ENCODE measurements at places on chromosomes 2 and 18.

GRCh38 chr2:10891390-10891789 lies 20.3 kb upstream of the KCNF1 start:
- DNase-seq: no peak

GRCh38 chr2:241855888-241856422 lies 2.7 kb downstream of the PDCD1 start:
- no peak for DNase-seq

DNA sequence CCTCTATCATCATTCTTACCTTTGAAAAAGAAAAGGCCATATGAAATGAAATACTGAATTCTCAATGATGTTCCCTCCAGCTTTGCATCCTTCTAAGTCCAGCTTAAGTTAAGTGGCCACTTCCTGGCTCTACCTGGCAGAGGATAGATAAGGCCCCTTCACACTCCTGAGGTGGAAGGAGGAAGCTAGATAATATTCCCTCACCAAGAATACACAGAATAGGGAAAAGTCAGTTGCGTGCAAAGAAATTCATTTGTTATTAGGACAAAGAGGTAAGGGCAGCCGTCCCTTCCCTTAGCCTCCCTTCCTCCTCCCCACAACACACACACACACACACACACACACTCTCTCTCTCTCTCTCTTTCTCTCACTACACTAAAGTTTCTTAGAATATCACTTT lies 37.5 kb downstream of the OLA1 start:
- no peak for DNase-seq

DNA sequence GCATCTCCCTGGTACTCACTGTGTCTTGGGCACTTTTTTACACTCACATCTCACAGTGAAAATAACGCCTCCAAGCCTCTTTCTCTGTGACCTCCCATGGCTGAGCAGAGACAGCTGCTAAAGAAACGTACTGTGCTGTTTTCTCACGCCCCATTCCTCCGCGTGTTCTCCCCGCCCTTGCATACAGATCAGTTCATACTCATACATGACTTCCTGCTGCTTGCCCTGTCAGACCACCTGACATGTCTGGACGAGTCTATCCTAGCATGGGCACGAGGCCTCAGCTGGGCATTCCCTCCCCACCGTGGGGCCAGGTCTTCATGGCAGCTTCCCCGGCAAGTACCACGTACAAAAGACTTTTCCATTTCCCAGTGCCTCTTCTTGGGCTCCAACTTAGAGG lies 21.2 kb upstream of the IL1A start:
- no peak for DNase-seq

- no peak for DNase-seq
Observed at GRCh38 chr2:178482437-178482836, 2.2 kb downstream of the PLEKHA3 start.

DNA sequence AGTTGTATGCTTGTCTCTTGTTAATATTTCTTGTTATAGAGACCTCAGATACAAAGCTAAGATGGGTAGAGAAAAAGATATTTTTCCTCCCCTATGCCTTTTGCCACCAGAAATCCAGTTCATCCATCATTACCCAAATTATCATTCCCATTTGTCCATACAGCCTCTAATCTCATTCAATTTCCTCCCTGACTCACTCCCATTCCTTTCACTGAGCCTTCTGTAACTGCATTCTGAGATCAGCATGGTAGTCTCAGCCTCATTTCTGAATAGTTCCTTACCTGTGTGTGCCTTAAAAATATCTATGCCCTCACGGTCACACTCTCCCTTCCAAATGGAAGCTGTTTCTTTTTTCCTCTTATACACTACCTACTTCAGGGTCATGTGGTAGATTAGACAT lies 15.7 kb upstream of the PIK3C3 start:
- DNase-seq: no peak

GRCh38 chr2:38875227-38875575 lies 533 bp downstream of the DHX57 start:
- DNase-seq: no peak

DNA sequence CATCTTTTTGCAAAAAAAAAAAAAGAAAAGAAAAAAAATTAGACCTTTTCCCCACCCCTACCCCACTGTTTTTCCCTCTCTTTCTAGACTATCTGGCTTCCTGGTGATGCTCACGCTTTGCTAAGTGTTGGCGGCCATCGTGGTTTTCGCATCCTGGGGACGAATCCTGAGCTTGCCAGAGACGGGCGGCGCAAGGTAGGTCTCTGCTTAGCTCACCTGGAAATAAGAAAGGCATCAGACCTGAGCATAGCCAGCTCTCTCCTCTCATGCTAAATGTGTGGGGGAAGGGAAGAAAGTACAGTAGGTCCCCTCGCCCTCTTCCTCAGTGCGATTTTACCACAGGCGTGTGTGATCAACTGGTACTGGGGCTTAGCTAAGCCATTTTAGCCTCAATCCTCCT lies 90.5 kb downstream of the KLHL29 start:
- no peak for DNase-seq
